Stimulated activated CD4-positive, alpha-beta T cell treated with anti-CD3 and anti-CD28 coated beads, Interleukin-1b, Interleukin-23, amount 100 ng/mL, for 48 hours (primary cell): ENCODE measurements at places on chromosomes 7 and 10.

DNA sequence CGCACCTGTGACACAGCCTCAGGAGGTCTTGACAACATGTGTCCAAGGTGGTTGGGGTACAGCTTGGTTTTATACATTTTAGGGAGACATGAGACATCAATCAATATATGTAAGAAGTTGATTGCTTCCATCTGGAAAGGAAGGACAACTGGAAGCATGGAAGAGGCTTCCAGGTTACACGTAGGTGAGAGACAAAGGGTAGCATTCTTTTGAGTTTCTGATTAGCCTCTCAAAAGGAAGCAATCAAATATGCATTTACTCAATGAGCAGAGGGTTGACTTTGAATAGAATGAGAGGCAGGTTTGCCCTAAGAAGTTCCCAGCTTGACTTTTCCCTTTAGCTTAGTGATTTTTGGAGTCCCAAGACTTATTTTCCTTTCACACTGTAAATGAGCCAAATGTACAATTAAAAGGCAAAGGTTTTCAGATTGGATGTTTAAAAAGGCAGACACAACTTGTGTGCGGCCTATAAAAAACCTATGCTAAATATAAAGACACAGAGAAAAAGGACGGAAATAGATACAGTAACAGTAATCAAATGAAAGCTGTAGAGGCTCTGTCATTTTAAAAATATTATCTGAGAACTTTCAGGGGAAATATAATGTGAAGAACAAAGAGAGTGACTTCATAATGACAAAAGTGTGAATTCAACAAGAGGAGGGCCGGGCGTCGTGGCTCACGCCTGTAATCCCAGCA is 65.7 kb upstream of the LANCL2 start:
- DNase-seq = no peak

DNA sequence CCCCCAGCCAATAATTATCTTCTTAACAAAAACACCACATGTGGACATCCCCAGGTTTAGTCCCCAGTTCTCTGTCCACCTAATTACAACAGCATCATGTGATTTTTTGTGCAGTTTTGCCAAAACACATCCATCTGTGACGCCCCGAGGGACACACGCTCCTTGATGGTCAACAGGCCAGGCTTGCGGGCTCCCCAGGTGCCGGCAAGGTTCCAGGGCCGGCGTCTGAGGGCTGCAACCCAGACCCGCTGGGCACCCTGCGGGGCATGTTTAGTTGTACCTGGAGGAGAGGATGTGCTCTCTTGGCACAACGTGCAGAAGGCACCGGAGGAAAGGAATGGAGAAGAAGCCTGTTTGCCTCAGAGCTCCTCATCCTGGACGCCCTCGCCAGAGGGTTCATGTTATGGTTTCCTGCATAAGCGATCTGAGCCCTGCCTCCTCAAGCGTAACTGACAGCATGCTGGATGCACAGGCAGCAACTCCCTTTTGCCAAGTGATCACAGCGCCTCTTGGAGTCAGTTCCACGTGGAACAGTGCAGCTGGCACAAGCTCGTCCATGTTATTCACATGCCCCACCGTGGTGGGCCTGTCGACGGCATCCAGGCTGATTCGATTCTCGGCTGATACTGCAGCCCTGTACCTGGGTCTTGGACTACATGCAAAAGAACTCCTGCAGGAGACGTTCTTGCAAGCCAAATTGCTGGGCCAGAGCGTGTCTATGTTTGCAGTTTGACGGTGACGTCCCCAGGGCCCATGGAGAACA is 41.6 kb downstream of the JAKMIP3 start:
- no peak for DNase-seq

DNA sequence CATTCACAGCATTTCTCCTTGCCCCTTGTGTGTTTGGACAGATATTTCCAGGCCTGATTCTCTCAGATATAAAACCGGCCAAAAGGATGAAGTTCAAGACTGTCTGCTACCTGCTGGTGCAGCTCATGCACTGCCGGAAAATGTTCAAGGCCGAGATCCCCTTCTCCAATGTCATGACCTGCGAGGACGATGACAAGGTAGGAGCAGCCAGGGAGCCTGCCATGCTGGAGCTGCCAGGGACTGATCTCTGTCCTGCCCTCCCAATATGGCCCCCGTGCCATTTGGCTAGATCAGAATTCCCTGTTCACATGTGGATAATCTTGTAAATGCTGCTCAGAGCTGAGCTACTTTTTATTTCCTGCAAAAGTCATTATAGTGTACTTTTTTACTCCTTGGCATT is 87.8 kb downstream of the ADCY1 start:
- no peak for DNase-seq

DNA sequence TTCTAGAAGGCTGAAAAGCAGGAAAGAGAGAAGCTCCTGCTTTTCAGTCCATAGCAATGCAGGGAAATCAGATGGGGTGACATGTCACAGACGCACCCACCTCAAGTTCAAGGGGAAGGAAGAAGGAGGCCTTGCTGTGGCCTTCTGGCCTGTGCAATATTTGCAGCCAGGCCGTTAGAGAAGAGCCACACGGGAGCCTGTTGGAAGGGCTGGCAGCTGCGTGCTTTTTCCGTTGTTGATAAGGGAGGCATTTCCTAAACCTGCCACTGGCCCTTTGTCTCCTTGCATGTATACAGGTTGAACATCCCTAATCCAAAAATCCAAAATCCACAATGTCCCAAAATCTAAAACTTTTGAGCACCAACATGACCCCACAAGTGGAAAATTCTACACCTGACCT is 492.5 kb upstream of the ZMIZ1 start:
- DNase-seq = no peak

- no peak for DNase-seq
Measured at GRCh38 chr10:21217107-21217506, 308.4 kb downstream of the SKIDA1 start.

GRCh38 chr10:26486990-26487850 is 49.1 kb downstream of the APBB1IP start:
- DNase-seq = peak; percentile 81

DNA sequence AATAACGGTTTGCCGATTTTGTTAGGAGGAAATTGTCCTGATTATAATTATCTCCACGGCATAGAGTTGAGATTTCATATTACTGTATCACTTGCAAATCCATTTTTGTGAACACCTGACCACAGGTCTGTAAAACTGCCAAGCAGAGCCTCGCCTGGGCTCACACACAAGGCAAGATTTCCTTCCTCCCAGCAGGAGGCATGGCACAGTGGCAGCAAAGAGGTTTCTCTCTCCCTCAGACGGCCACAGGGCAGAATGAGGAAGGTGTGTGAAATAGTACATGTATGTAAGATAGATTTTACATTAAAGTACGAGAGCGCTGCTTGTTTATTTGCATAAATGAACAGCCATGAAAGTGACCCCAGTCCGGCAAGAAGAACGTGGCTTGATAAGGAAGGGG is 130.1 kb downstream of the CELF2 start:
- no peak for DNase-seq

- DNase-seq = no peak
Measured at GRCh38 chr10:128220021-128220420, 93.8 kb upstream of the MKI67 start.

DNA sequence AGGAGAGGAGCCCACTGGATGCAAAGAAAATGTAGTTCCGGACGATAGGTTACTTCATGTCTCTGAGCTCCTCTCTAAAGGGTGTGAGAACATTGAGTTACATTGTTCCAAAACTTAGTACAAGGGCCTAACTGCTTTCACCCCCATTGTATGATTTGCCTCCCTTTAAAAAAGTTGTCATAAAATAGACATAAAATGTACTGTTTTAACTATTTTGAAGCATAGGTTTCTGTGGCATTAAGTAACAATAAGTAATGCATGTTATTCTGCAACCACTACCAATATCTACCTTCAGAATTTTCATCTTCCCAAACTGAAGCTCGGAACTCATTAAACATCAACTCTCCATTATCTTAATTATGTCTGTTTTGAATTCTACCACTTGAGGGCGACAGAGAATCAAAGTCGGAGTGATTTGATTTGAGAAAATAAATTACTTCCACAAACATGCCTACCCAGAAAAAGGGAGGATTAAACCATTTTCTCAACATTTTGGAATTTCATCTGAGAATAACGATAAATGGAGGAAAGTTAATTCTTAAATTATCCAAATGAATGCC is 2.7 kb downstream of the IGFBP1 start:
- no peak for DNase-seq

- DNase-seq = no peak
Measured at GRCh38 chr10:23060918-23061317, 34.5 kb upstream of the MSRB2 start.

DNA sequence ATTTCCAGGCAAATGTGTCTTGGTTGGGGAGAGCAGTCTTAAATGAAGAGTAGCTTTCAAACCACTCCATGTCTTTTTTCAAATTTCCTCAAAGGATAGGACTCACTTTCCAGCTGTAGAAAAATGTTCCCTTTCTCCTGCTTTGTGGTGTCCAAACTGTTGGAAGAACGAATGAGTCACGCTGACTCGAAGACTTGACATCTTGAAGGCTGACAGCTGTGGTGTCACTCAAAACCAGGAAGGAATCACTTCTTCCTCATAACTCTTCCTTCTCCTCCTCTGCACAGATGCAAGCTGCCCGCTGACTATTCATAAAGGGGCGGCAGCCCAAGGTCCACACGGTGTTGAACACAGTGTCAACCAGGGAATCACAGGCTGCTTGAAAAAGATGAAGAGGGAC is 19.2 kb downstream of the PLA2G12B start:
- no peak for DNase-seq

GRCh38 chr10:91238191-91238590 is 17.7 kb downstream of the PCGF5 start:
- DNase-seq = no peak

- DNase-seq = no peak
Measured at GRCh38 chr7:3076163-3076562, 32.5 kb upstream of the CARD11 start.

DNA sequence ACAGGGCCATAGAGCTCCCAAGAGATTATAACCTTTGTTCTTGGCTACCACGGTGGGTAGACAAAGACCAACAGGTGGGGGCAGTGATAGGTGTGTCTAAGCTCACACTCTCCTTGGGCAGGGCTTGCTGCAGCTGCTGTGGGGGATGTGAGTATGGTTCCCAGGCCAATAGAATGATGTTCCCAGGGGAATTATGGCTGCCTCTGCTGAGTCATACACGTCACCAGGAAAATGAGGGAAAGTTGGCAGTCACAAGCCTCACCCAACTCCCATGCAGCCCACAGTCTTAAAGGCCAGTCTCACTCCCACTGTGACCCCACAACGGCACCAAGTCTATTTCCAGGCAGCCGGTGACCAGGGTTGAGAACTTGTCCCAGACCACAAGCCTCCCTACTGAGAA is 453.4 kb upstream of the PODXL start:
- no peak for DNase-seq

DNA sequence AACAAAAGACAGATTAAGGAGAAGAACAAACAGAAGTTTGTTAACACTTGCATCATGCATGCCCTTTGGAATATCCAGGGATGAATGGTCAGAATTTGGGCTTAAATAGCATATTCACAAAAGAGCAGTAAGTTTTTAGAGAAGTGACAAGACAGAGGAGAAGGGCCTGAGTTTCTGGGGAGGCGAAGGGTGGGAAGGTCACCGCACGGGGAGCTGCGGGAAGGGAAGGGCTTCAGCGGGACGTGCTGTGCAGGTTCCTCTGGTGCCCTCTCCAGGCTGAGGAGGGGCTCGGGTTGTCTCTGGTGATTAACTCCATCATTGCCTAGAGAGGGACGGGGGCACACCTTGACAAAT is 10.4 kb upstream of the ZNF22 start:
- DNase-seq = no peak

DNA sequence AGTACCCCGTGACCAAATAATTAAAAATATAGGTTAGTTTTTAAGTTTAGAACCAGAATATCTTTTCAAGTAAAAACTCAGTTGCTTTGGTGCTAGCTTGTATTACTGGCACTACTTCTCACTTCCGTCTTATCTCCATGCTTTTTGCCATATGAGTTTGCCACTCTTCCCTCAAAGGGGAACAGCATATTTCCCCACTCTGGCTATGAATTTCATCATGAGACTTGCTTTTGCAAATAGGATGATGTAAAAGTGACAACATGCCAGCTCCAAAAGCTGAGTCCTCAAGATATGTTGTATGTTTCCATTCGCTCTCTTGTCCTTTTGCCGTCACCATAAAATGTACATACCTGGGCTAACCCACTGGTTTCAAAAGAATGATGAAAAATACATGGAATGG is 178.1 kb upstream of the SEMA3A start:
- DNase-seq = no peak

DNA sequence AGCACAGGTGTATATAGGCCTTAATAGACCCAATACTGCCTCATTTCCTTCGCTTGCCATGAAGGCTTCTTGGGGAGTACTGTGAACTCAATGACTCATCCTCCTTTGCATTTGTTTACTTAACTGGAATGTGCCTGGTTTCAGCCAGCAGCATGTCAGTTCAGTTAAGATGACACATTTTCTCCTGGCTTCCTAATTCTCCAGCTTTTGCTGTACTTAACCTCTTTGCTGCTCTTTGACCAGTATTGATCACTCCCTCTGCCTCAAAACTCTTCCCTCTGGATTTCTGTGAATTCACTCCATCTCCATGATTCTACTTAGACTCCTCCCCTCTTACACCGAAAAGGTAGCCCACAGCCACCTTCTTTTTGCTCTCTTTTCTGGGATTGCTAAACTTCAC is 135.7 kb downstream of the MAGI2 start:
- DNase-seq = no peak
